ENCODE measurements at places on chromosomes 6 and 20.

- DNase-seq, result no peak
Observed at GRCh38 chr6:25472306-25472705, 179.7 kb upstream of the SCGN start.

DNA sequence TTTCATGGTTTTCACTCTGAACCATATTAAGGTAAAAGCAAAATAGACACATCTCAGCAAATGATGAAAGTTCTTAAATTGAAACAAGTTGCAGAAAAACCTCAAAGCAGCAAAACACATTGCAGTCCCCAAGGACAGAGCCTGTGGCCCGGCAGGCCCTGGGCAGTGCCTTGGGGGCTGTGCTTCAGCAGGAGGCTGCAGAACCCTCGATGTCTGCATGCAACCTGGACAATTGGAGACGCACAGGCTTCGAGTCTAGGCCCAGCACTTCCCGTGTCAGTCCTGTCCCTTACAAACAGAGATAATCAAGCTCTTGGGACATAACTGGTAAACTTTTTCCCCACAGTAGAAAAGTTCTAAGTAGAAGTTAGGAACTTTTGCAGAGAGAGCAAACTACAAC, 9.2 kb downstream of the PYGB start:
- no peak for DNase-seq

DNA sequence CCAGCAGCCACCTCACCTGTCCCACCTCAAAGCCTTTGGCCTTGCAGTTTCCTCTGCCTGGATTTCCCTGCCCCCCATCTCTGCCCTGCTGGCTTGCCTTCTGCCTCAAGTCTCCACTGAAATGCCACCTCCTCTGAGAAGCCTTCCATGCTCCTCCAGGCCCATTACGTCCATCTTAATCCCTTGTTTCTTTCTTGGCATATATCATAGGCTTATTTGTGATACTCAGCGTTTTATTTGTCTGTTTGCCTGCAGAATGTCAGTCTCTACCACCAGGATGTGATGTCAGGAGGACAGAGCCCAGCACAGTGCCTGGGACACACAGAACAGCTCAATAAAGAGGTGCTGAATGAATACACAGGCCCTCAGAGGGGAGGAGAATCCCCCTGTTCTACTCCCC, 24.4 kb upstream of the TLDC2 start:
- no peak for DNase-seq

GRCh38 chr6:108068618-108069017, 5.9 kb downstream of the OSTM1 start:
- no peak for DNase-seq

- no peak for DNase-seq
Observed at GRCh38 chr6:166644681-166645080, 17.6 kb upstream of the RPS6KA2 start.

GRCh38 chr6:149592983-149593382, 26.8 kb downstream of the GINM1 start:
- no peak for DNase-seq

GRCh38 chr20:44692932-44693480, 22.2 kb upstream of the CCN5 start:
- DNase-seq, result peak; percentile 87

- DNase-seq, result no peak
Observed at GRCh38 chr20:36342331-36343120, 36.4 kb downstream of the DLGAP4 start.

DNA sequence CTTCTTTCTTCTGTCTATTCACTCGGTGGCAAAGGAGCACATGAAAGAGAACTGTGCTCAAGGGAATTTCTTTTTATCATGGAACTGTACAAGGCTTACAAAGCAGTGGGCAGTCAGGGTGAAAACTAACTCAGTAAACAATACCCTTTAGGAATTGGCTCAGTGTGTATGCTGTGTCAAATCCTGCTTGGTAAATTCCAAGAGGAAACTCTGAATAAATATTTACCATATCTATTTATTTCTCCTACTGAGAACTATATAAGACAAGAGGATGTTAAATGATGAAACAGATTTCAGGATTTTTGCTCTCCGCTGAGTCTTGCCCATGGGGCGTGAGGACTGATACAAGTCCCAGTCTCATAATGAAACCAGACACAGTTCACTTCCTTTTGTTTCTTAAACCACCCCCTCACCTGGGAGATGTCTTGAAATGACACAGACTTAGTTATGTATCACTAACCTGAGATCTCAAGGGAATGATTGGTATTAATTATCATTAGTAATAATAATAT, 188.8 kb downstream of the BACH2 start:
- no peak for DNase-seq

- no peak for DNase-seq
Observed at GRCh38 chr6:29558439-29559079, 973 bp downstream of the UBD start.
